ENCODE measurements at places on chromosomes 11 and 22.

DNA sequence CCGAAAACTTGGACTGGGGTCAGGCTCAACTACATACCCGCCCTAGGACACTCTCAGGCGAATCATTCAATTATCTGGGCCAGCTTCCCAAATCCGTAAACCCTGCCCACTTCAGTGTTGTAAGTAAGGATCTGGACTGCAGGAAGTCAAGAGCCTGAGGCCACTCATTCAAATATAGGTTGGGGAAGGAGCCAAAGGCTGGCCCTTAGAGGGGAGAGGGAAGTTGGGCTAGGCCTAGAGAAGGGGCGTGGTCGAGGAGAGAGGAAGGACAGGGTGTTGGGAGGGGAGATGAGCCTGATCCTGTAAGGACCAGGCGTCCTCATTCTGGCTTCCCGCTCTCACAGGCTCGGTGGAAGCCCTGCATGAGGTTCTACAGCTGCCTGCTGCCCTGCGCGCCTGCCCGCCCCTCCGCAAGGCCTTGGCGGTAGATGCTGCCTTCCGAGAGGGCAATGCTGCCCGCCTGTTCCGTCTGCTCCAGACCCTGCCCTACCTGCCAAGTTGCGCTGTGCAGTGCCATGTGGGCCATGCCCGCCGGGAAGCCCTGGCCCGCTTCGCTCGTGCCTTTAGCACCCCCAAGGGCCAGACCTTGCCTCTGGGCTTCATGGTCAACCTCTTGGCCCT is 3.0 kb downstream of the SAC3D1 start:
- peak; percentile 25 for DNase-seq

DNA sequence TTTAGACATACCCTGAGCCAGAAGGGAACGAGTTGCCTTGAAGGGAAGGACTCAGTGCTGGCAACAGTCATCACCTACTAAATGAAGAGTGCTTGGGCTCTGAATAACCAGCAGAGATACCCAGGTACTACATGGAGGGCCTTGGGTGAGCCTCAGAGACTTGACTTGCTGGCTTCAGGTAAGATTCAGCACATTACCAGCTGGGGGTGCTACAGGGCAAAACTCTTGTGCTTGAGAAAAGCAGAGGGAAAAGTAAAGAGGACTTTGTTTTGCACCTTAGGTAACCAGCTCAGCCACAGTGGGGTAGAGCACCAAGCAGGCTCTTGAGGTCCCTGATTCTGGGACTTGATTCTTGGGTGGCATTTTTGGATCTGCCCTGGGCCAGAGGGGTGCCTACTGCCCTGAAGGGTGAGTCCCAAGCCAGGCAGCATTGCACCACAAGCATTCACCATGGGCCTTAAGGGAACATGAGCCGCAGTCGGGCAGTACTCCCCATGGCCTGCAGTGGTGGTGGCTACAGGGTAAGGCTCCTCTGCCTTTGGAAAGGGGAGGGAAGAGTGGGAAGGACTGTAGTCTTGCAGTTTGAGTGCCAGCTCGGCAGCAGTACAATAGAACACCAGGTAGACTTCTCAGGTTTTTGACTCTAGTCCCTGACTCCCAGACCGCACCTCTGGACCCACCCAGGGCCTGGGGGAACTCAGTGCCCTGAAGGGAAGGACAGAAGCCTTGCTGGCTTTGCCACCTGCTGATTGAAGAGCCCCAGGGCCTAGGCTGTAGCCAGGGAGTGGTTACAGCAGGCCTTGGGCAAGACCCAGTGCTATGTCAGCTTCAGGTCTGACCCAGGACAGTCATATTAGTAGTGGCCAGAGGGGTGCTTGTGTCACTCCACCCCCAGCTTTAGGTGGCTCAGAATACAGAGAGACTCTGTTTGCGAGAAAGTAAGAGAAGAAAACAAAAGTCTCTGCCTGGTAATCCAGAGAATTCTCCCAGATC is 22.7 kb upstream of the PLEKHA7 start:
- DNase-seq = peak; percentile 22

GRCh38 chr11:131663405-131664200 is 293.2 kb downstream of the NTM start:
- no peak for DNase-seq

GRCh38 chr11:104731890-104732289 is 166.4 kb downstream of the CASP12 start:
- no peak for DNase-seq

- DNase-seq = no peak
These were observed 7.8 kb upstream of the BMAL1 start for GRCh38 chr11:13269775-13270174.

GRCh38 chr22:23102776-23103175 is 32.5 kb downstream of the GNAZ start:
- DNase-seq = no peak

DNA sequence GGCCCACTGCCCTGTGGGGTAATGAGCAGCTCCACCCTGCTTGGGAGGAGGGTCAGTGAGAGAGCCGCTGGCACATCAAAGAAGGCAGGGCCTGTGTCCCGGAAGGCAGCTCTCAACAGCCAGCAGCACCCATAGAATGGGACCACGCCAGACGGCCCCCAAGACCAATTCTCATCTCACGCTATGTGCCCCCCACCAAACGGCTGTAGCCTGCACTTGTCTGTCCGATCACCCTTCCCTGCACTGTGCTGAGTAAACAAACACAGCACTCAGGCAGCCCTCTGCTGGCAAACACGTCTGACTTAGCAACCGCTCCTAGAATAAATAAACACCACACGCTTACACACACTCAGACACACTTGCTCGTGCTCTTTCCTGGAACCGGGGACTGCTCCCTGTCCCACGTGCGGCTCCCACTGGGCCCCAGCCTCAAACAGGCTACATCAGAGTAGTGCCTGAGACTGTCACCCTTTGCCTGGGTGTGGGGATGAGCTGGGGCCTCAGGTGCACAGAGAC is 53.2 kb upstream of the CDON start:
- no peak for DNase-seq

DNA sequence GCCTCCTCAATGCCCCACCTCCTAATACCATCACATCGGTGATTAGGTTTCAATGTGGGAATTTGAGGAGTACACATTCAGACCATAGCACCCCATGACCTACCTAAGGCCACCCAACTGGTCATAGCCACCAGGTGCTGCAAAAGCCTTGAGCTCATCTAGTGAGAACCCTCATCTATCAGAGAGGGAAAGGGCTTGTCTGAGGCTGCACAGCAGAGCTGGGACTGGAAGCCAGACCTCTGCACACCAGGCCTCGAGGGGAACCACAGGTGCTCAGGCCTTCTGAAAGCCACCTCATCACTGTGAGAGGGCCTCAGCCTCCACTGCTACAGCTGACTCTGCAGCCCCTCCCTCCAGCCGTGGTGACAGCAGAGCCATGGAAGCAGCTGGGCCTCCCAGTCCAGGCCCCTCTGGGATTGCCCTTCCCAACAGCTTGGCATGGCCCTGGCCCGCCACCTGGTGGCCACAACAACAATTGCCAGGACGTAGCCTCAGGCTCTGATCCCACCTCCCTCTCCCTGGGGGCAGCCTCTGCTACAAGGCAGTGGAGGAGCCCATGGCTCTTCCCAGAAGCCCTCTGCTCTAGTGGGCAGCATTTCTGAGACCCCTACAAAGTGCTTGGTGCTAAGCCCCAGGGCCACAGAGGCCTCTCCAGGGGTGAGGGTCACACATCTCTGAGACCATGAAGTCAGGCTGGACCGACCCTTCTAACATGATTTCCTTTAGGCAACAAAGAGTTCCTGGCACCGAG is 41.0 kb upstream of the PRDM11 start:
- peak; percentile 58 for DNase-seq

GRCh38 chr11:120931057-120931779 is 92.7 kb upstream of the TBCEL start:
- peak; percentile 13 for DNase-seq

GRCh38 chr11:120208001-120208441 is 2.8 kb upstream of the OAF start:
- peak; percentile 24 for DNase-seq

DNA sequence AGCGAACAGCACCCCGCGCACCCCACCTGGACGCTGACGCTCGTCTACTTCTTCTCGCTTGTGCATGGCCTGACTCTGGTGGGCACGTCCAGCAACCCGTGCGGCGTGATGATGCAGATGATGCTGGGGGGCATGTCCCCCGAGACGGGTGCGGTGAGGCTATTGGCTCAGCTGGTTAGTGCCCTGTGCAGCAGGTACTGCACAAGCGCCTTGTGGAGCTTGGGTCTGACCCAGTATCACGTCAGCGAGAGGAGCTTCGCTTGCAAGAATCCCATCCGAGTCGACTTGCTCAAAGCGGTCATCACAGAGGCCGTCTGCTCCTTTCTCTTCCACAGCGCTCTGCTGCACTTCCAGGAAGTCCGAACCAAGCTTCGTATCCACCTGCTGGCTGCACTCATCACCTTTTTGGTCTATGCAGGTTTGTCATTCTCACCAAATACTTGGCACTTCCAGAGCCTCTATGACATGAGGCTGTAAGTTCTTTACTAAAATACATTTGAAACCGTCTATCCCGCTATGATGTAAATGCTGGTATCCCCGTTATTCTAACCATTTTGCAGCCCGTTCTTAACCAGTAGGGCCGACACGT is 535 bp downstream of the AQP11 start:
- no peak for DNase-seq

GRCh38 chr11:113248702-113249490 is 65.5 kb upstream of the TTC12 start:
- no peak for DNase-seq

GRCh38 chr22:35824256-35824655 is 106.6 kb downstream of the APOL5 start:
- no peak for DNase-seq

DNA sequence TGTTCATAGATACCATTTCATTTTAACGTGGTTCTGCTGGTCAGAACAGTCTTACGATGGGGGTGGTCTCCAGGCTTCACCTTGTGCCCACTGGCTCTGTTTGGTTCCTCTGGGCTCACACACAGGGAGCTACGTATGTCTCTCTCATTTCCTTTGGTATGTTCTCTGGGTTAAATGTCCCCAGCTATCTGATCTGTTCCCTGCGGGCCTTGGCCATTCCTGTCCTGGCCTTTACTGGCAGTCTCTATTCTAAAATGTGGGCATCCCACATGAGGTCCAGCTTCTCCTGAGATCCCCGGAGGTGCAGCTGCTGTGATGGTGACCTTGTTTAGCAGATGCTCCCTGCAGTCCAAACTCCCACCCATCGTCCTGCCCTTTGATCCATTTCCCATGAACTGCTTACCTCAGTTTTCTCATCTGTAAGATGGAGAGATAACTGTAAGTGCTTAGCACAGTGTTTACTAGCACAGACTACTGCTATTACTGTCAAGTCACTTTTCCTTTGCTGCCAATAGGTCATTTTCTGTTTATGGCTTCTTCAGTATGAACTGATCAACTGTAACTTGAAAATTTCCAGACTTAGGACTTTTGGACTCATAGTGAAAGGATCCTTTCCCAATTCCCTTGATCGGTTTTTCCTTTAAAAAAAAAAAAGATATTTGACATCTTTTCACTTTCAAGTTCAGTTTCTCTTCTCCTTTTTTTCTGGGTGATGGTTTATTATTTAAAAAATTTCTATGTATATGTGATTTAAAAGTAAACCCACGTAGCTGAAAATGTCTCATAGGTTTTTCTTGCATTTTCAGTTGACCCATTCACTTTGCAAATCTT is 92.9 kb downstream of the PTPRJ start:
- DNase-seq = no peak

DNA sequence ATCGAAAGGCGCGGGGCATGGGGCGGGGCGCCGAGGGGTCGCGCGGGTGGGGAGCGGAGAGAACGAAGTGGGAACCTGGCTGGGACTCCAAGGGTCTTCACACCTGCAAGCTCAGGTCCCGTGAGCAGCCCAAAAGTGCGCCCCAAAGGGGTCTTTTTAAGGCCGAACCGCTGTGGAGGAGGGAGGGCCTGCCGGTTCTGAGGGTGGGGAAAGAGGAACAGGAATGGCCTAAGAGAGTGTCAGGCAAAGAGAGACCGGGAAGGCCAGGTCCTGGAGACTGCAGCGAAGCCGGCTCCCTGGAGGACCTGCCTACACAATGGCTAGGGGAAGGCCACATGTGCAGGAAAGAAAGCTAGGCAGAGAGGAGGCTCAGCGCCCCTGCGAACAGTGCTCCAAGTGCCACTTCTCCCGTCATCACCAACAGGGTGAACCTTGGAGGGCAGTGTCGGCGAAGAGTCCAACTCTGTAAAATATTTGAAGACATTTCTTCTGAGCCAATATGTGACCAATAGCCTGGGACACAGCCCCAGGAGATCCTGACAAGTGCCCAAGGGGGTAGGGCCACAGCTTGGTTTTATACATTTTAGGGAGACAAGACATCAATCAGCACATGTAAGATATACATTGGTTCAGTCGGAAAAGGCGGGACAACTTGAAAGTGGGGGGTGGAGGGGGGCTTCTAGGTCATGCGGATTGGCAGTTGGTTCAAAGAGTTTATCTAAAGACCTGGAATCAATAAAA is 710 bp upstream of the DGCR2 start:
- DNase-seq = peak; percentile 28

DNA sequence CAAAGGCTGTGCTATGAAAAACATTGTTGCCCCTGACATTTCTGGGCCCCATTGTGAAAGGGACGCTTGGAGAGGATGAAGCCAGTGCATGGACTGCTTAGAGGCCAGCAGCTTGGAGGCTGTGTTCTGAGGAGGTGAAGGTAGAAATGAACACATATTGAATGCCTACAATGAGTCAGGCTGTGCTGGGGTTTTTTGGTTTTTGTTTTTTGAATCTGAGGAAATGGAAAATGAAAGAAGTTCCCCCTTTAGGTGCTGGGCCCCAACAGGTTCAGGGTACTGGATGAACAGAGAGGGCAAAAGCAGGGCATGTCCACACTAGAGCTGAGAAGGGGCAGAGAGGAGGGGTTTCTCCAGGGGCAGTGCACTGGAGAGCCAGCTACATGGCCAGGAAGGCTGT is 166.1 kb upstream of the API5 start:
- DNase-seq = no peak

GRCh38 chr22:38906052-38906451 is 34.0 kb upstream of the CBX6 start:
- DNase-seq = no peak

GRCh38 chr11:83061883-83062282 is 9.8 kb downstream of the RAB30 start:
- no peak for DNase-seq

DNA sequence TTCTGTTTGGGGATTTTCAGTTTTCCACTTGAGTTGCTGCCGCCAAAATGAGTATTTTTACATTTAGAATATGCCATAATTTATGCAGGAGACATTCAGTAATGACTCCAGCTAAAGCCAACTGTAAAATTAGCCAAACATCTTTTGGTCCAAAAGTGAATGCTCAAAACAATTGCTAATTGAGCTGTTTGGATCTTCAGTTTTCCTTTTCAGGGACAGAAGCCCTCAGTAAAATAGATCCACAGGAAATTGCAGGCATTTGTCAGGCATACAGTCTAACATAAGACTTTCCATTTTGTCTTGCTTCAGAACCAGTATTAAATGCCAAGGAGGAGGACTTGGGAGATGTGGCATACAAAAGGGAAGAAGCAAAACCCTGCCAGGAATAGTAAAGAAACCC is 524.8 kb upstream of the API5 start:
- no peak for DNase-seq

DNA sequence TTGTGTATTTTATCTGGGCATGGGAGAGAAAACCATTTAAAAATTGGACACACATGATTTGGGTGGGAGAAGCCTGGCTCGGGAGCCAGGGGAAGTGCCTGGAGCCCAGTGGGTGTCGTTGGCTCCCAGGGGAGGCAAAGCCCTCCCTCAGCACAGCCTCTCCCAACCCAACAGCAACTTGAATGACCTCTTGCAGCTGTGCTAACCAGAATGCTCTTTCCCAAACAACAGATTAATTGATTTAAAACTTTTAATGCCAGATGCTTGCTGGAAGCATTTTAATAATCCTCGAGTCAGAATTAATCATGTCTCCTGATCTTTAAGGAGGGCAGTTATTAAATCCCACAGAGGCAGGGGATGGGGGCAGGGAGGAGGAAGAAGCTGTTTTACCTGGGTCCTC is 401.6 kb downstream of the BUD13 start:
- DNase-seq = no peak

- DNase-seq = peak; percentile 48
These were observed 12.2 kb downstream of the MRGPRF start for GRCh38 chr11:69000831-69001242.
